Kidney capillary endothelial cell (primary cell): ENCODE measurements at places on chromosomes 1 and 21.

GRCh38 chr1:6094801-6095505 is 49.3 kb downstream of the KCNAB2 start:
- no peak for DNase-seq

DNA sequence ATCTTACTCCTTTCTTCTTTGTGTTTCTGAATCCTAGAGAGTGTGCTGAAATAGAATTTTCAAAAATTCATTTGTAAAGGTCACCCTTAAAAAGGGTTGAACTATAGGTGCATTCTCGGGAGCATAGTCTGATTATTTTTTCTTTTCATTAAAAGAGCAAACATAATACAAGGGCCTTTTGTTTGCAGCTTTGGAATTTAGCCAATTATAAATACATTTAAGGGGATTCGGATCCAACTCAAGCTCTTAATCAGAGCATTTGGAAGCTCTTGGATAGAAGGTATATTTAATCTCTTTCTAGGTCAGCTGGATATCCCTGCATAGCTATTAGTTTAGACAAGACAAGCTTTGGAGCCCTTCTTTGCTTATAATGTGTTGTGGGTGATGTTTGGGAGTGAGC is 321.7 kb downstream of the HHAT start:
- DNase-seq = no peak

DNA sequence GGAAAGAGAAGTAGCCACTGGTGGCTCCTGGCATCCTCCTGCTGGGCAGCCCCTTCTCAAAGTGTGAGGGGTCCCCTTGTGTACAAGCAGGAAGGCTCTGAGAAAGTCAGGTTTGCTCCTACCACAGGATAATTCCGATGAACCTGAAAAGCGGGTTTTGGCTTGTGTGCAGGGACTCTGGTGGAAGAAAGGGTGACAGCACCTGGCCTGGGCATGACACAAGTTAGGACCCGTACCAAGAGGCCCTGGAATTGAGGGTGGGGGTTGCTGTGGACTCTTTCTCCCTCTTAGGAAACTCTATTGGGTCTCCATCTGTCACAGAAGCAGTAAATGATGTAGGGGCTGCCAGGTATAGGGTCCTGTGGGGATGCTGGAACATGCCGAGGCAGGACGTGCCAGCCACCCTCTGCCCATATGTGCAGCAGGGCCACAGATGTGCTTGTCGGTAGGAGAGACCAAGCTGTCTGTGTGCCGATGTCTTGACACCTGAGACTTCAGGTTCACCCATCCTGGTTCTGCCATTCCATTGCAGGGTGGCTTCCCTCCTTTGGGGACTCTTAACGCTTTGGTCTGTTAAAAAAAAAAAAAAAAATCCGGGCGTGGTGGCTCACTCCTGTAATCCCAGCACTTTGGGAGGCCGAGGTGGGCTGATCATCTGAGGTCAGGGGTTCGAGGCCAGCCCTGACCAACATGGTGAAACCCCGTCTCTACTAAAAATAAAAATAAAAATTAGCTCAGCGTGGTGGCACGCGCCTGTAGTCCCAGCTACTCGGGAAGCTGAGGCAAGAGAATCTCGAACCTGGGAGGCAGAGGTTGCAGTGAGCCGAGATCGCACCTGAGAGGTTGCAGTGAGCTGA is 9.8 kb downstream of the C1orf35 start:
- no peak for DNase-seq

DNA sequence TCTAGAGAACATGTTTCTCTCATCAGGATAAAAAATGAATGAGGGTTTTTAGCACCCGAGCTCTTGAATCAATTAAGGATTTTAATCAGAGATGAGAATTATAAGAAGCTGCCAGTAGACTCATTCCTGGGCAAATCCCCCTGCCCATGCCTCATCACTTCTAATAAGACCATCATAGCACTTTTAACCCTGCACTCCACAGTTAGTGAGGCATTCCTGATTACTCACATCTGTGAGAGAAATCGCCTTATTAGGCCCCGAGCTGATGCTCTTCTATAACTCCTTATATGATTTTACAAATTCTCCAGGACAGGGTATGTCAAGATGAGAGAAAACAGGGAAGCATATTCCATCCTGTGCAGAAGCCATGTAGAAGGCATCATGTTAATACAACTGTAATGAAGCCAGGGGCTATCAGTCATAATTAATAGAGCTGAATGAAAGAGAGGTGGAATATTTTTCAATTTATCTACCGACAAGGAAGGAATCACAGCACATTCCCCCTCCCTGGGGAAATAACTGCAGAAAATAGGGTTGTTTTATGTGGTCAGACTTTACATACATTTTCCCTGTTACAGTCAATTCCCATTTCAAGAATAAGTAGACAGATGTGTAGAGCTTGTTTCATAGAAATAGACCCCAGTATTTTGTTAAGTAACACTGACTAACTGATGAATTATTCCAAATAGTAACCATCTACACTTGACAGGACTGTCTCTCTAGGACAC is 272.7 kb downstream of the HHIPL2 start:
- DNase-seq = no peak

DNA sequence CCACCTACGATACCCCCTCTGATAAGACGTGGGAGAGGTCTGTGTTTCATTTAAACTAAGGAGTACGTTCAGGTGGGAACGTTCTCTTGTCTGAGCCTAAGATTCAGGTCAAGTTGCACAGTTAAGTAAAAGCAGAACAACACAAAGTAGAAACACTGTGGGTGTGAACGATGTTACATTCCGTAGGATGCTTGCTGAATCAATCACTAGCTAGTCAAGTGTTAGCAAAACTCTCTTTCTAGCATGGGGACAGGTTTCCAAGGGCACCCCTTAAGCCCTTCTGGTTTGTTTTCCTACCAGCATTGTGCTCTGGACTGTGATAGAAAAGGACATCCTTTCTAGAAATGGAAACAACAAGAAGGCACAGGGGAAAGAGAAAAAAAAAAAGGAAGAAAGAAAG is 13.3 kb downstream of the C1orf162 start:
- no peak for DNase-seq

GRCh38 chr1:212313616-212314015 is 28.4 kb downstream of the PPP2R5A start:
- no peak for DNase-seq

- DNase-seq = no peak
Measured at GRCh38 chr1:95701450-95702173, 467.6 kb downstream of the RWDD3 start.

- no peak for DNase-seq
Measured at GRCh38 chr1:46437723-46438122, 43.6 kb downstream of the FAAH start.

- no peak for DNase-seq
Measured at GRCh38 chr1:113678159-113678469, 81.2 kb downstream of the PHTF1 start.

DNA sequence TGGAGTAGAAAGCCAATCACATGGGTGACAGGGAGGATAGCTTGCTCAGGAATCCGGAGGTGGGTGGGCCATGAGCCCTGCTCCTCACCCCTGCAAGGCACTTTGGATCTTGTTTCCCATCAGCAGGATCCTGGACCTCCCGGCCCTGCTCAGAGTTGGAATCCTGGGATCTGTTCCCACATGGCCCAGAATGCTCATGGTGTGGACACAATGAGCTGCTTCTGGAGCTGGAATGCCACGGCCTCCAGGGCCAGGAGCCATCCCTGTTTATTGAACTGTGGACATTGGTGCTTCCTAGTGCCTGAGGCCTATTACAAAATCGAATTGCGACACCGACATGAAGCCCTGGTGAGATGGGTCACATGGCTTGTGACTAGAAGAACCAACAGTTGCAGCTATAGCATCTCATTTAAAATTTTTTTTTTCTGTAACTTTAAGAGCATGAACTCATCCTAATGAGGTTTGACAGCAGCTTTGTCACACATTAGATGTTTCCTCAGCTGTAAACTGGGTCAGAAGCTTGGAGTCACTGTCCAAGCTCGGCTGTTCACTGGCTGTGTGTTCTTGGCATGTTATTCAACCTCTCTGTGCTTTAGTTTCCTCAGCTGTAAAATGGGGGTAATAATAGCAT is 40.4 kb upstream of the GOLT1A start:
- DNase-seq = no peak

DNA sequence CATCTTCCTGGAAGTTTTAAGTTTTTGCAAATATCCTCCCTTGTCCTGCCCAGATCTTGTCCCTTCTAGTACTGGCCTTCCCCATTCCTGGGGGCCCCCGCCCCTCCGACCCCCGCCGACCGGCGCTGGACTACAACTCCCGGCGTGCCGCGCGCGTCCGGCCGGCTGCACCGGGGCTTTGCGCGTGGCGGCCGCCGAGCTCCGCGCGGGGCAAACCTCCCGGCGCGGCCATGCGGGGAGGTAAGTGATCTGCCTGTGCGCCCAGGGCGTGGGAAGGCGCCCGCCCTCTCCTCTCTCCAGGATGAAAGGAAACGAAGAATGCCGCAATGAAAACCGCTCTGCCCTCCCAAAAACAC is 3.2 kb upstream of the SAMD13 start:
- peak; percentile 31 for DNase-seq

DNA sequence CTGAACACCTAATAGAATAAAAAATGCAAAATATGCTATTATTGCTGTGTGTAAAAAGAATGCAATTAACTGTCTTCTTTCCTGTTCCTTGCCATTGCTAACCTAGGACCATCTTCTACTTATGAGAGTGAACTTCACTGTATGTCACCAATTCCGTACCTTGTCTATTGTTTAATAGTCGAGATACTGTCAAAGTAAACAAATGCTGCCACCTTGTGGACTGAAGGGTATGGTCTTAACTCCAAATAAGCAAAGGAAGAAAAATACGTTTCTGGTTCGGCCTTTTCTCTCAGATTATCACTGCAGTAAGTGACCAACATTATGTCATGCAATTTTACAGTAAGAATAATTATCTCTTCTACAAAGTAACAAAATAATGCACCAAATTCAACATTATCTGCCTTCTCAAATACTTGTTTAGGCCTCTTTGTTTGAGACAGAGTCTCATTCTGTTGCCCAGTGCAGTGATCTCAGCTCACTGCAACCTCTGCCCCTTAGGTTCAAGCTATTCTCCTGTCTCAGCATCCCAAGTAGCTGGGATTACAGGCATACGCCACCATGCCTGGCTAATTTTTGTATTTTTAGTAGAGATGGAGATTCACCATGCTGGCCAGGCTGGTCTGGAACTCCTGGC is 133.4 kb downstream of the COP1 start:
- peak; percentile 57 for DNase-seq

- DNase-seq = peak; percentile 63
Measured at GRCh38 chr1:8238141-8239038, 79.5 kb upstream of the SLC45A1 start.

DNA sequence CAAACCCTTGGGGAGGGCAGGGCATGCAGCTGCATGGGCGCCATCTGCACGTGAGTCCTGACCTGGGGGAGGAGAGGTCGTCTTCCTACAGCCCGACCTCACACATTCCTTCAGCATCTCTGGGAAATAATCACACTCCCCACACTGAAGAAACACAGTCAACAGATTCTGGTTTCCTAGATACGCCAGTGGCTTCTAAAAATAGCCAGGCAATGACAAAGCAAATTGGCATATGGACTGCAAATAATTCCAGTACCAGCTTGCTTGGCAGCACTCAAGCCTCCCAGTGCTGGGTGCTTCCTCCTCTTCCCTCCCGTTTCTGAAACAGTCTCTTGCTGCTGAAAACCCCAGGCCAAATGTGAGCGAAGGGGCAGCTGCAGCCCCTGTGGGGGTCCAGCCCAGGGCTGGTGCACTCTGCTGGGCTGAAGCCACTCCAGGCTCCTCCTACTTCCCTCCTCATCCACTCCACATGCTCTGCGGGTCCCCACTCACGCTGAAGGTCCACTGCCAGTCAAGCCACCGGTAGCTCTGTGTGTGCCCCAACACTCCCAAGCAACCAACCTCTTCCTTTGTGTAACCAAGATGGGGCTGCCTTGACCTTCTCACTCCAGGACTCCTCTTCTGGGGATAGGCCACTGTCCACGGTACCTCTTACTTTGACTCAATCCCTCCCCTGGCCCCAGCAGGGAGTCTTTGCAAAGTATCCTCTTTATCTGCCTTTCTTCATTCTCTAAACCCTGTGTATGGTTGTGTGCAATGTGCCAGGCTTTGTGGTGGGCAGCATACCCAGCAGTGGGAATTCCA is 69.0 kb downstream of the KCND3 start:
- DNase-seq = peak; percentile 12

GRCh38 chr1:244218220-244218619 is 167.1 kb downstream of the ZBTB18 start:
- no peak for DNase-seq
